ENCODE measurements at places on chromosomes 2 and 18.

GRCh38 chr2:158199928-158200650 lies 98.4 kb downstream of the UPP2 start:
- DNase-seq, result no peak

GRCh38 chr2:52895726-52896340 lies 871.8 kb upstream of the CHAC2 start:
- no peak for DNase-seq

- no peak for DNase-seq
Measured at GRCh38 chr2:70850925-70851324, 15.3 kb upstream of the CD207 start.

DNA sequence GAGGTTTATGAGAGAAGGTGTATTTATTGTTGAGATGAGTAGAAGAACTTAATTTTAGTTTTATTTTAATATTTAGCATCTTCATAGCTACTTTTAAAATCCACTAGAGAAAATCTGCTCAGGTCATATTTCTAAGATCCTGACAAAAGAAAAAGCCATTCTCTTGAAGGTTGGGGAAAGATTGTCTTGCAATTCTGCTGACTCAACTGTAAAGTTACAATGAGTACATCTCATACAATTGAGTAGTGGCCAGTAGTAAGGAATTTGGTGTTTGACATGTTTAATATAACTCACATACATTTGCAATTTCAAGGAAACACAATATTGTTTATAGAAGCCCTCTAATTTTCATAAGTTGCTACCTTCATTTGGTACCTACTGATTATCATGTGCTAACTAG lies 344.5 kb downstream of the LRRTM1 start:
- no peak for DNase-seq

DNA sequence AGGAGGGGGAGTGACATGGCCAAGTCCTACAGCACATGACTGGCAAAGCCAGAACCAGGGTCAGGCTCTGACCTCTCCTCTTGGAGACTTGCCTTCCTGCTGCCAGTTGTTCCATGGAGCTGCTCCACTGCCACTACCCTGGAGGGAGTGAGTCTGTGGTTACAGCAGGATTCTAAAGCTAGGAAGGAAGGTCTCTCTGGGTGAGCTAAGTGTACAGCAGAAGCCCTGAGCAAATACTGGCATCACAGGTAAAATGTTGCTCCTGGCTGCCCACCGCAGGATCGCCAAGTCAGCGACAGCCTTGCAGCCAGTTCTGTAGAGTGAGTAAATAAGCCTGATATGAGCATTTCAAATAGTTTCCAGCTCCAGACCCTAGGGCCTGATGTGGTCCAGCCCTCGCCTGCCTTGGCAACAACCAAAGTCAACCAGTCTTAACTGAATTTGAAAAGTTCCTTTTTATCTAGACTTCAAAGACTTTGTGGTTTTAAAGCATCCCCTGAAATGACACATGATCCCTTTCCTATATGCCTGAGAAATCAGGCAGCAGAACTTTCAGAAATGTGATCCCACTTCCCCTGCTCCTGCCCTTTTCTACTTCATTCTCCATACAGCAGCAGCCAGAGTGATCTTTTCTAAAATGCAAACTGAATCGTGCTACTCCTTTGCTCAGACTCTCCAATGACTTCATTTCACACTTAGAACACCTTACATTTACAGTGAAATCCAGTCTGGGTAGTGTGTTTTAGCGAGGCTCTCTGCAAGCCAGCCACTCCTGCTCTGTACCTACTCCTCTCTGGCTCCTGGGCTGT lies 114.3 kb downstream of the MGAT5 start:
- peak; percentile 60 for DNase-seq

- DNase-seq, result peak; percentile 77
Measured at GRCh38 chr2:41869542-41870264, 178.1 kb upstream of the PKDCC start.

DNA sequence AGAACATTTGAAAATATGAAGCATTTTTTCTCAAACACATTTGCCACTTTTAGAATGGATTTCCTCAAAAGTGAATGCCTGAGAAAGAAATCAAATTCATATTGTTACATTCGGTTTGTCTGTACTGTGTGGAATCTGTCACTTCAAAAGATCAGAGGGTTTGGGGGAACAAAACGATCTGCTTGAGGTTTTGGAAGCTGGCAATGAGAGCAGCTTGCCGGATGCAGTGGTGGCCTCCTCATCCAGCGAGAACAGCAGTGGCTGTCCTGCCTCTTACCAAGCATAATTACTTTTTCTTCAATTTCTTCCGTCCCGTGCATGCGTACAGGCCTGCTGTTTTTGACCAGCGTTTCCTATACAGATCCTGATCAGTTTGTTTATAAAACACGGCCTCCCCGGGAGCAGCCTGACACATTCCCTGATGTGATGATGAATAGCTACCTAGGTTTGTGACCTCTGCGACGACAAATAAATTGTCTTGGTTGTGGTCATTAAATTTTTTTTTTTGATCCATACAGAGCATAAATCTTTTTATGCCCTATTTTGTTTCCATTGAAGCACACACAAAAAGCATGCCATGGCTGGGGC lies 45.2 kb downstream of the ITGA6 start:
- DNase-seq, result peak; percentile 81

DNA sequence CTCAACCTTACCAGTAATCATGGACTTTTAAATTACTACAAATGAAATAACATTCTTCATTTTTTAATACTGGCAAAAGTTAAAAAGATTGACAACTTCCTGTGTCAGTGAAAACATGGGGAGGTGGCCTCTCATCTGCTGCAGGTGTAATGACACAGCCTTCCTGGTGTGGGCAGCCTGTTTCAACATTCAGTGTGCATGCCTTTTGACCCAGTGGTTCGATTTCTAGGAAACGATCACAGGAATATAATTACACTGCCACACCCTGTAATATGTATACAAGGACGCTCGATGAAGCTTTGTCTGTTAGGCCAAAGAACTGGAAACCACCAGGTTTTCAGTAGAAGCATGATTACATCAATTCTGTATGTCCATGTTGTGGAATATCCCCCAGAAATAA lies 68.7 kb downstream of the MTHFD2 start:
- peak; percentile 68 for DNase-seq

DNA sequence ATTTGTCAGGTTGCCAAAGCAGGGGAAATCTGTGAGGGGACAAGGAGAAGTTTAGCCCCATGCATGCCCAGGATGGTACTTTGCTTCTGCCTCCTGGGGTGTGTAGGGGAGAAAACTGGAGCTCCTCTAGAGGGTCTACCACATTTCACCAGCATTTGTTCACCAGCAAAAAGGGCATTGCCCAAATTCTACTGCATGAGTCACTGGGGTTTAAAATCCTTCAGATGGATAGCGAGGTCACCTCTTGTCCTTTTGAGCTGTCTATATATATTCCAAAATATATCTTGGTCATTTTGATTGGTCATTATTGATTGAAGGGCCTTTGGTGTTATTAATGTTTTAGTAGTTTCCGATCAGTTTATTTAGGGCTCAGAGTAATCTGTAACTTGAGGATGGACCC lies 18.7 kb downstream of the FHOD3 start:
- no peak for DNase-seq

GRCh38 chr18:23227726-23228070 lies 92.4 kb downstream of the CABLES1 start:
- DNase-seq, result no peak

DNA sequence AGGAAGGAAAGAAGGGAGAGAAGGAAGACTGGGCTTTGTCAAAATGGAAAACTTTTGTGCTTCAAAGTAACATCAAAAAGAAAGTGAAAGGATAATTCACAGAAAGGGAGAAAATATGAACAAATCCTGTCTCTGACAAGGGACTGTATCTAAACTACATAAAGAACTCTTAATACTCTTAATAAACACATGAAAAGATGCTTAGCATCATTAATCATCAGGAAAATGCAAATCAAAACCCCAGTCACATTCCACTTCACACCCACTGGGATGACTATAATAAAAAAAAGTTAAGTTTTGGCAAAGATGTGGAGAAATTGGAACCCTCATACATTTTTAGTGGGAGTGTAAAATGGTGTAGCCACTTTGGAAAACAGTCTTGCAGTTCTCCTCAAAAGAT lies 11.8 kb upstream of the ZFP36L2 start:
- no peak for DNase-seq

DNA sequence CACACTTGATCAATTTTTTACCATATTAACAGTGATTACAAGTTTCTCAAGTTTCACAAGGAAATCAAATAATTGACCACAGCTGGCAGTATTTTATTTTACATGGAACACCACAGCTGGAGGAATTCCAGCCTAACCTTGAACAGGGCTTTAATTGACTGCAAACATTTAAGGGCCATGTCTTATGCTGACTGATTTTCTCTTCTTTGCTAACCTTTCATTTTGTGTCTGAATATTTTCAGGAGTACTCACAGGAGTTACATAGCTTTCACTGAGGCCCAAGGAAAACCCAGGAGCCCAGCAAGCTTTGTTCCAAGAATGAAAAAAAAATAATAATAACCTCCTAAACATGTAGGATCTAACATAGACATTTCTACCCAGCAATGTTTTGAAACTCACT lies 49.6 kb downstream of the FRZB start:
- no peak for DNase-seq

GRCh38 chr2:134137182-134137611 lies 116.7 kb upstream of the MGAT5 start:
- DNase-seq, result no peak

DNA sequence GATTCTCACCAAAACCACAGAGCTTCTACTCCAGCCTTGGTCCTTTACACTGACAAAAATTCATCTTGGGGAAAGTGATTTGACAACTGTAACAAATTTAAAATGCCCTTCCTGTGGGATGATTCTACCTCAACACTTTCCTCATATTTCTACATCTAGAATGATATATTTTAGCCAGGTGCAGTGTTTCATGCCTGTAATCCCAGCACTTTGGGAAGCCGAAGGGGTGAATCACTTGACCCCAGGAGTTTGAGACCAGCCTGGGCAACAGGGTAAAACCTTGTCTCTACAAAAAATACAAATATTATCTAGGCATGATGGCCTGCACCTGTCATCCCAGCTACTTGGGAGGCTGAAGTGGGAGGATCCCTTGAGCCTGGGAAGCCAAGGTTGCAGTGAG lies 408.6 kb downstream of the CDH7 start:
- no peak for DNase-seq

GRCh38 chr2:46422717-46423394 lies 56.5 kb upstream of the TMEM247 start:
- no peak for DNase-seq
